B cell (primary cell): ENCODE measurements at places on chromosomes 2 and 18.

DNA sequence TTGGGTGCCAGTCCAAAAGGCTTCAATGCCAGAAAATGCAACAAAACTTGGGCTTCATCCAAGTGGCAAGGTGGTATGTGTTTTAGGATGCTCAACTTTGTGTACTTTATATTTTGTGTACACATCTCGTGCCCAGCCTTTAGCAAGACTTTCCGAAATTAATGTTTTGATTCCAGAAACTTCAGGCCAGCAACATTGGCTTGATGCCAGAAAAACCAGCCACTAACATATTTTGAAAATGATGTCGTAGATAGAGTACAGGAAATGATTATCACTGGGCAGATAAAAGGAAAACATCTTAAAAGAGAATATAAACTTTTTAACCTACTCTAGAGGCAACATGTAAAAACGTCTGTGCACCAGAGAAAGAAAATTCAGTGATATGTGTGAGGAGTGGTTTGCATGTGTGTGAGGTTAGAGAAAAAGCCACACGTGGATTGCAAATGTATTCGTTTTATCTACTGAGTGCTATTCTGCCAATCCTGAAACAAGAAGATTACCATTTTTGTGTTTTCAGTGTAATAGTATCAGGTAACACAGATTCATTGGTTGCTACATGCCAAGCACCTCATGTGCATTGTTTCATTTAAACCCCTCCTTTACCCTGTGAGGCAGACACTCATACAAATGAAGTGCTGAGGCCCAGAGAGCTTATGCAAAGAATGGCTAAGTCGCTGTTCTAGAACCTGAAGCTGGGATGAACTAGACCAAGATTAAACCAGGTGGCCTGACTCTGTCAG is 264.8 kb downstream of the C1D start:
- no peak for DNase-seq

- DNase-seq = no peak
Measured at GRCh38 chr2:158194229-158194628, 92.6 kb downstream of the UPP2 start.

DNA sequence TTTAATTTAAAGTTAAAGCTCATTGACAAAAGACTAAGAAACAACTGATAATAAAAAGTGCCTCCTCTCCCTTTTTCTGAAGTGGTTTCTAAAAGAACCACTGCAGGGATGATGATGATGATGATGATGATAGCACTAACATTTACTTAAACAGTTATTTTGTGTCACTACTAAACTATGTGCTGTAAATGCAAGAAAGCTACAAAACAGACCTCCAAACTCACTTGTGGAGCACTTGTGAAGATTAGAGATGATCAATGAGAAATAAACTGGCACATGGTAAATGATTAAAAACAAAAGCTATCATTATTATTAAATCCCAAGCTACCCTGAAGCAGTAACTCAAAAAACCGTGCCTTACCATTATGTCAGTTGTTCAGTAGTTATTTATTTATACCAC is 88.7 kb downstream of the SLC8A1 start:
- no peak for DNase-seq

GRCh38 chr2:232693344-232693743 is 3.8 kb upstream of the GIGYF2 start:
- no peak for DNase-seq

- DNase-seq = no peak
Measured at GRCh38 chr2:150339951-150340350, 147.5 kb downstream of the RND3 start.

DNA sequence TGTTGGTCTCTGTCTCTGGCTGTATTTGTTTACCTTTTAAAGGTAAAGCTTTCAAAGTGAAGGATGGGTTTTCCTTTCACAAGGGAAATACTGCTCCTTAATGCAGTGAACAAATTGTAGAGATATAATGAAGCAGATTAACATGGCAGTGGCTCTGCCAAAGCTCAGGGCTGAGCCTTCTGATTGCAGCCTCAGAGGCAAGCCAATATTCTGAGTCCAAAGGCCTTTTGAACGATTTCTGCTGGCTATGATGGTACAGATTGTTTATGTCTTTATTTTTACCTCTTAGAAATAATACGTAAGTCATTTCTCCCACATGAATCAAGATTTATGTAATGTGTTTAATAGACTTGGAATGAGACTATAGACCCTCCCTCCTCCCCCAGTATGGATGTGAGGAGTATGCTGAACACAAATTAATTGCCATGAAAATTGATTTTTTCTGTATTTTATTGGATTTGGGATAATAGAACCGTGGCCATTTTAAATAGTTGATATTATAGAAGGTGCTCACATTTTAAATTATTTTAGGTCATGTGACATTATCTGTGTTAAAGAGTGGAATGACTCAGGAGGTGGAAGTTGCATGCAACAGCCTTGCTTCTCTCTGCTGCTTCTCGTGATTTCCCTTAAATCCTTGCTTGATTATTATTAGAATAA is 772 bp downstream of the SCN2A start:
- DNase-seq = no peak

DNA sequence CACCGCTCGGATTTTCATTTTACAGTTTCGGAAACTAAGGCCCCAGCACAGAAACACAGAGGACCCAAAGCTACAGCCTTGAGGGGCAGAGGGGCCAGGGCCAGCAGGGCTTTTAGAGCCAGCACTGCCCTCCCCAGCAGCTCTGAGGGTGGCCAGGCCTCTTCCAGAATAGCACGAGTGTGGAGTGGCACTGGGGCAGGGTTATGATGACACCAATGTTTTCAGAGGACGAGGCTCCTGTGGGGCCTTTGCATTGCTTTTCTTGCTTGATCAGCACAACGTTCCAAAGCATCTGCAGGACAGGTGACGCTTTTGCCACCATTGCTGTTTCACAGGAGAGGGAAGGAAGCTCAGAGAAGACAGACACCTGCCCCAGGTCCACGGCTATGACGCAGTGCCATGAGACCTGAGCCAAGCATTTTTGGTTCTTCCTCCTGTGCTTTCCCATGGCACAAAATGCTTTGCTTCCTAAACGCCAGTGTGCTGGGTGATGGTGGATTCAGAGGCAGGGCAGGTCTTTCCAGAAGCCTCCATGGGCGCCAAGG is 126.9 kb downstream of the MBP start:
- no peak for DNase-seq

GRCh38 chr18:74610051-74610615 is 12.5 kb downstream of the ZNF407 start:
- DNase-seq = no peak

- DNase-seq = no peak
Measured at GRCh38 chr2:95333888-95334338, 36.8 kb downstream of the KCNIP3 start.

GRCh38 chr2:97906307-97906706 is 89.4 kb downstream of the TMEM131 start:
- DNase-seq = no peak

GRCh38 chr2:120552800-120553481 is 182.7 kb upstream of the GLI2 start:
- DNase-seq = no peak

DNA sequence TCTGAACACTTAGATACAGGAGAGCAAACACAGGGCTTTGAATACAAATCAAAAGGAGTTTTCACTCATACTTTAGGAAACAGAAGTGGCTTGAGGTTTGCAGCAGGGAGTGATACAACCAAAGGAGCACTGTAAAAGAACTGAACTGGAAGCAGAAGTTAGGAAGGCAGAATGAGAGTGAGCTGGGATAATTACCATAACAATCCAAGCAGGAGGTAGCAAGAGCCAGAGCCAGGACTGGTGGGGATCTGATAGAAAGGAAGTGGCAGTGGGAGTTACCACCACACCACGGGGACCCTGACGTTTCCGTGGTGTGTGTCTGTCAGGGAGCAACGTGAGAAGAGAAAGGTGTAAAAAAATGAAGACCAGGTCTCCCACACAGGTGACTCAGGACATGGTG is 81.3 kb upstream of the EPB41L3 start:
- DNase-seq = no peak

DNA sequence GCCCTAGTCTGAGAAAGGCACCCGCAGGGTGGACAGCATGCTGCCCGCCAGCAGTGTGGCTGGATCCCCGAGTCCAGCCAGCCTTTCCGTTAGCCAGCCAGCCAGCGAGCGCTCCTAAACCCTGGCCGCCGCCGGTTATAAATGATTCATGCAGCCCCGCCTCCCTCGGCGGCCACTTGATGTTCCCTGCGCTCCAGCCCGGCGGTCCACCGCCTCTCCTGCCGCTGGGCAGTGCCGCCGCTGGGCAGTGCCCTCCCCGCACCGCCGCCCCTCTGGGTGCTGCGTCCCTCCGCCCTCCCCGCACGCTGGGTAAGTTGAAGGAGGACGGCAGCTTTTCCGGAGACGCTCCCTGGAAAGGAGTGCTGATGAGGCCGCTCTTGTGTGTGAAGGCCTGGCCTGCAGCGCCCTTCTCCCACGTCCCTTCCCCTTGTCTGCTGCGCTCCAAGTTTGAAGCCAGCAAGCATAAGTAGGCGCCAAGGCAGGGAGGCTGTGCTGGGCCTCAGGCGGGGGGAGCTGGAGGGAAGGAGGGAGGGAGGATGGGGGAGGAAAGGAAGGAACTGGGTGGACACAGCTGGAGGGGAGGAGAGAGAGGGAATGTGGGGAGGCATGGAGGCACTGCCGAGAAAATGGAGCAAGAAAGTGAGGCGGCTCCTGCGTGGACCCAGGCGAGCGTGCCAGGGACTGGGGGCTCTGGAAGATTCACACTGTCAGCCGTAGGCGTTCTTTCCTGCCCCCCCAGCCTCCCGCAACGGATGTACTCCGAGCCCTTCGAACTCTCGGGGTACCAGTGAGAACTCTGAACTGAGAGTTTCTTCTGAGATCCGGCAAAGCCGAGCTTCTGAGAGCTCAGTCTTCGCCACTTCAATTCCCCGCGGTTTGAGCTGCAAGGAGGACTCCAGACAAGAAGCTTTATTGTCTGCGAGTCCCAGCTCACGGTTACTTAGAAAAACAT is 131.9 kb downstream of the GLI2 start:
- no peak for DNase-seq

- DNase-seq = no peak
Measured at GRCh38 chr2:30404319-30405259, 42.5 kb upstream of the LCLAT1 start.

- DNase-seq = no peak
Measured at GRCh38 chr2:54120950-54121349, 5.5 kb downstream of the ACYP2 start.

GRCh38 chr18:43634994-43635393 is 357.7 kb upstream of the SYT4 start:
- DNase-seq = no peak

DNA sequence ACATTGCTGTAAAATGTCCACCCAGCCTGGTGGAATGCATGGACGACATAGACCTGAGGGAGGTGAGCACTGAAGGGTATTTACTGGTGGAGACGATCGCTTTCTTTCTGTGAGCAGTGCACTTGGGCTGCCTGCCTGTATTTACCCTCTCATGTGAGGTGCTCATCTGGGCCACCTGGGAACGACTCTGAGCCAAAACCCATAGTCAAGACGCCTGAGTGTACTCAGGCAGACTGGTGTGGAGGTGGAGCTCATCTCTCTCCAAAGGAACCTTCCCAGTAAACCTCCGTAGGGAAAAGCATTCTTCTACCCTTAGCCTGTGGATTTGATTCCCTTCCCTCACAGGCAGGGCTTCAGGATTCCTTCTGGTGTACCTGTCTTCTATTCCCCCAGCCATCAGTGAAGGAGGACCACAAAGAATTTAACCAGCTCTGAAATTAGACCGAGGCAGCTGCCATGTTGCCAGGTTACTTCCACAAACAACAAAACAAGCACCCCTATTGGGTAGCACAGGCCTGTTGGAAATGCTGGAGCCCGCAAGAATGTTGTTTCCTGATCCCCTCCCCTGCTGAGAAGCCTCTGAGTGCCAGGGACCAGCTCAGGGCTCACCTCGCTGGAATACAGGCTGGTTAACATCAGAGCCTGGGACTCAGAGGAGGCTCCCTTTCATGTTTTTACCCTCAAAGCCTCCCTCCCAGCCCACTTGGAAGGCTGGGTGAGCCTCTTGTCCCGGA is 47.5 kb upstream of the TXNDC2 start:
- no peak for DNase-seq

- no peak for DNase-seq
Measured at GRCh38 chr2:226869371-226869770, 33.5 kb downstream of the RHBDD1 start.

DNA sequence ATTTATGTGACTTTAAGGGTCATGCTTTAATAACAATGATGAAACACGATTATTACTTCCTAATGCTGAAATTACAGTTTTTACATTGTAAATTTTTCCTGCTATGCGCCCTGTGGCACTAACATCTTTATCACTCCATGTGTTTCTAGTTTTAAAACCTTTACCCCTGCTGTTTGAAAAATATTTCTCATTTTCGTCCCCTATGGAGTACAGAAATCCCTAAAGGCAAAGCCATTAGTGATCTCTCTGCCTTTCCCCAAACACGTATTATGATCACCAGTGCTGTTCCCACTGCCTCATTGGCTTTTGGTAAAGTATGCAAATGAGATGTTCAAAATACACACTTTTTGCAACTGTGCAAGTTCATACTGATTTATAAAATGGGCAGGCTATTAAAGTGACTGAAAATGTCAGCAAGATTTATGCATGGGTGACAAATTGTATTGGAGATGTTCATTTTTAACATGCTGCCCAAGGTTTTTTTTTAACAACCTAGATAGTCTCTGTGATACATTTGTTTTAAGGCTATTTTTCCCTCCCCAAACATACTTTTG is 1468.2 kb upstream of the ACVR2A start:
- DNase-seq = no peak

GRCh38 chr2:20241973-20242726 is 17.2 kb upstream of the SDC1 start:
- peak; percentile 28 for DNase-seq

DNA sequence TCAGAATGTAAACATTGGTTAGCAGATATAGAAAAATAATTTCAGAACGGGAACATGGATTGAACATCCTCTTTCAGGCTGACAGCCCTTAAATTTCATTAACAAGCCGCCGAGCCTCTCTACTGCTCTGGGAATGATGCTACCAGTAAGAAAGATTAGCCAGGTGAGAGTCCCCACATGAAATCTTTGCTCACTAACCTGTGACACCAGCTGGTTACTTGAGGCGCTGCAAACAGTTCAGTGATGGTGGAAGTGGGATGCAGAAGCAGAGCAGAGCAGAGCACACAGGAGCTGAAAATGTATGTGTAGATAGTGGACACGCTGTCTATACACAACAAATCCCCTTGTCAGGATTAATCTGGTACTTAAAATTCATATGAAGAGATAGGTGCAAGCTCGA is 721.1 kb downstream of the DPP10 start:
- no peak for DNase-seq
